ENCODE measurements at places on chromosomes 4 and X.
A peak's percentile ranks its signal among the peaks of the same experiment; 100 is the strongest.

DNA sequence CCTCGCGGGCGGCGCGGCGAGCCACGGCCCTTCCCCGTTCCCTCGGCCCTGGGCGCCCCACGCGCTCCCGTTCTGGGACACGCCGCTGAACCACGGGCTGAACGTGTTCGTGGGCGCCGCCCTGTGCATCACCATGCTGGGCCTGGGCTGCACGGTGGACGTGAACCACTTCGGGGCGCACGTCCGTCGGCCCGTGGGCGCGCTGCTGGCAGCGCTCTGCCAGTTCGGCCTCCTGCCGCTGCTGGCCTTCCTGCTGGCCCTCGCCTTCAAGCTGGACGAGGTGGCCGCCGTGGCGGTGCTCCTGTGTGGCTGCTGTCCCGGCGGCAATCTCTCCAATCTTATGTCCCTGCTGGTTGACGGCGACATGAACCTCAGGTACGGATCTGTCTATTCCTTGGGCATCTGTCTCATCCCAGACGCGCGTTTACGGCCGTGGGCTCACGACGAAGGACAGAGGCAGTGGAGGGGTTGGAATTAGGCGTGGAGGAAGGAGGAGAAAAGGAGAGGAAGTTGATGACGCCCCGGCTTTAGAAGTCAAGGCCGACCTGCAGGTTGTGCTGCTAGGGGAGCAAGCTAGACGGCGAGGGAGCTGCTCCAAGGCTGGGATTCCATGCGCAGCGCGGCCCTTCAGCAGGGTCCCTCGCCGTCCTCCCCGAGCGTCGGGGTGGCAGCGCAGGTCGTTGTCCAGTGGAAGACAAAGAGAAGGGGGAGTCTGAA, 792 bp downstream of the SLC10A4 start:
- DNase-seq, result peak; percentile 79

DNA sequence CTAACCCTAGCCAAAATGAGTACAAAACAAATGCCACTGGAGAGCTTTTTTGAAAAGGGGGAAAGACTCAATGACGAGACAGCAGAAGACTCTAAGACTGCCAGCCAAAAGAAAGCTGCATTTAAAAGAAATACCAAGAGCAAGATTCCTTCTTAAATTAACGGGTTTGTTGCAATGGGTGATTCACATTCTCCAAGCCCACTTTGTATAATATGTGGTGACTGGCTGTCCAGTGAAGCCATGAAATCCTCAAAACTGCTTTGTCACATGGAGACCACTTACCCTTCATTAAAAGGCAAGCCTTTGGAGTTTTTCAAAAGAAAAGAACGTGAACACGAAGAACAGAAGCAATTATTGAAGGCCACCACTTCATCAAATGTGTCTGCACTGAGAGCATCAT, 68.2 kb downstream of the MRPL1 start:
- DNase-seq, result no peak

- DNase-seq, result no peak
These were observed 233.1 kb downstream of the FAT4 start for GRCh38 chr4:125547836-125548235.

DNA sequence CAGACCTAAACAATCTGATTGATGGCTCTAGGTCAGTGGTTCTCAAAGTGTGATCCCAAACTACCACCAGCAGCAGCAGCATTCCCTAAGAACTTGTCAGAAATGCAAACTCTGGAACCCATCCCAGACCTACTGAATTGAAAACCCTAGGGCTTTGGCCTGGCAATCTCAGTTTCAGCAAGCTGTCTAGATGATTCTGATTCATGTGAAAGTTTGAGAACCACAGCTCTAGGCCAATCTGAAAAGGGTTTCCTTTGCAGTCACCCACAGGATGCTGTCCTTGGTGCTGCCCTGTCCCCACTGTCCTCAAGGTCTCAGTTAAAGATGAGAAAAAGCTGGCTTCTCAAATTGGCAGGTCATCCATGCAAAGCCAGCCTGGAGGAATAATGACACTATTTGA, 34.8 kb downstream of the SMPX start:
- no peak for DNase-seq

DNA sequence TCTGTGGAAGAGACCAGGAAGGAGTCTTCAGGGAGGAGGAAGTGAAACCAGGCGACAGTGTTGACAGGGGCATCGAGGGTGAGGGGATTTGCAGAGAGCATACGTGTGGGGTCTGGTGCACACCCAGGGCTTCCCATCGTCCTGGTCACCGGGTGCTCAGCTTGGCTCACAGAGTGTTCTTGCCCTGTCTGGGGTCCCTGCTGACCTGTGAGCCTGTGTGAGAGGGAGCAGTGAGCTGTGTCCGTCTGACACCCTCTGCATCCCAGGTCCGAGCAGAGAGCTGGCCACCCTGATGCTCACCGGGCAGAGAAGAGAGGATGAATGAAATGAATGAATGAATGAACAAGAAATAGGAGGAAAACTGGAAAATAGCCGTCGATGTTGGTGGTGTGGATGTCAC, 46.5 kb downstream of the CPZ start:
- DNase-seq, result no peak

- no peak for DNase-seq
These were observed 20.4 kb upstream of the SFRP2 start for GRCh38 chr4:153809307-153809706.
